ENCODE measurements at places on chromosomes 2 and 18. TPM values are rescaled to one million over a fixed set of nuclear protein-coding genes. Genes with fewer than 3 reads are reported as not detected.

Gene GPR17
- total RNA-seq: not detected

Gene PLEK
- total RNA-seq: 1.9 TPM

Gene SCTR
- 0.59 TPM for total RNA-seq

Gene CAPN13
- not detected for total RNA-seq
